ENCODE measurements at places on chromosomes 1 and 21. TPM values are rescaled to one million over a fixed set of nuclear protein-coding genes. Genes with fewer than 3 reads are reported as not detected.

Gene SLC5A9
- total RNA-seq: not detected

Gene CR1L
- not detected for total RNA-seq

Gene CNTN2
- not detected for total RNA-seq

Gene ECM1
- 1.4 TPM for total RNA-seq

Gene ARMH1
- total RNA-seq: 95.7 TPM

Gene PLEKHG5
- 5.0 TPM for total RNA-seq

Gene LYPLA2
- total RNA-seq: 82.5 TPM

Gene PCAT6
- 0.61 TPM for total RNA-seq

Gene CDKN2C
- total RNA-seq: 62.9 TPM

Gene NAXE
- total RNA-seq: 53.8 TPM

Gene PPFIA4
- 48.5 TPM for total RNA-seq

Gene PGLYRP4
- not detected for total RNA-seq

Gene KPNA6
- 69.8 TPM for total RNA-seq

Gene OLFML2B
- 0.82 TPM for total RNA-seq

Gene SPATA45
- not detected for total RNA-seq

Gene ARHGAP29
- not detected for total RNA-seq

Gene C1orf185
- total RNA-seq: not detected

Gene SPATA46
- not detected for total RNA-seq

Gene DNASE2B
- not detected for total RNA-seq

Gene TNFSF4
- 4.0 TPM for total RNA-seq

Data from activated naive CD8-positive, alpha-beta T cell treated with anti-CD3 and anti-CD28 coated beads, Interleukin-2, amount 10 ng/mL, durations not matched to agents 7 days and 5 days (primary cell).